B cell (primary cell): ENCODE measurements at places on chromosomes 5 and 9. TPM values are rescaled to one million over a fixed set of nuclear protein-coding genes. Genes with fewer than 3 reads are reported as not detected.

DNA sequence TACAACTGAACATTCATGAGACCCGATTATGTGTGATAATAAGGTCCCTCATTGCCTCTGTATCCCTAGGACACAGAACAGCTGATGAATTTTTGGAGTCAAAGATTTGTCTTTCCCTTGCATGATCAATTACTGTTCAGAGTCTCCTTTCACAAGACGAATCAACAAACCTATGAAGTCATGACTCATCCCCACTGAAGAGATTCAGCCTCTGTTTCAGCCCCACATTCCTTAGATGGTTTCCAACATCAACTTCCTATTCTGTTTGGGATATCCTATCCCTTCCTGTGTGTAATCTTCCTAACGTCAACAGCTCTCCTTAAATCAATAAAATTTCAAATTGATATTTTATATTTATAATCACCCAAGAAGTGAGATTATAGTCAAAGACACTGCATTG lies 199.0 kb downstream of the DNAH5 start:
- no peaks in the 10 kb centered on the region for H3K36me3 ChIP-seq
- H3K4me3 ChIP-seq: no peak overlapping the region
- no peaks in the 10 kb centered on the region for H3K4me1 ChIP-seq
- DNase-seq: no peak
- H3K27ac ChIP-seq: no peak overlapping the region

DNA sequence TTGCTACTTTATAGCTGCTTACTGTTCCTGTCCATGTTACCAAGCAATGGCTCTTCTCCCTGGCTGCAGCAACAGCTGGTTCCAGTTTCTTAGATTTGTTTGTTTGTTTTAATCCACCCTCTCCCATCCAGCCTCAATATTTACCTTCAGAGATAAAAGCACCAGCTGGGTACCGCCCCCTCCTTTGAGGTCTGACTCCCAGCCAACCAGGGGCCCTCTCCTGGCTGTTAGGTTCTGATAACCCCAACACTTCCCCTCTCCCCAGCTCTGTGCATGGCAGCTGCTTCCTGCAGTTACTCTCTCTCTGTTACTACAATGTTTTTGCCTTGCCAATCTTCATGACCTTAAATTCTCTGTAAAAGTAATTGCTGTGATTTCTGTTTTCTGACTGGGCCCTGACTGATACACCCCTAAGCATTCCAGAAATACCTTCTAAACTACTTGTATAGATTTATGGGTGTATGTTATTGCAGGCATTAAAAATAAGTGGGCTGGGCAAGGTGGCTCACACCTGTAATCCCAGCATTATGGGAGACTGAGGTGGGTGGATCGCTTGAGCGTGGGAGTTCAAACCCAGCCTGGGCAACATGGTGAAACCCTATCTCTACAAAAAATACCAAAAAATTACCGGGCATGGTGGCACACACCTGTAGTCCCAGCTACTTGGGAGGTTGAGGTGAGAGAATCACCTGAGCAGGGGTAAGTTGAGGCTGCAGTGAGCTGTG lies 2.6 kb upstream of the GCNT1 start:
- H3K27me3 ChIP-seq: no peaks in the 10 kb centered on the region
- no peak overlapping the region for H3K4me3 ChIP-seq
- peaks cover 28% of the 10 kb centered on the region for H3K4me1 ChIP-seq
- peak; percentile 66 for DNase-seq

DNA sequence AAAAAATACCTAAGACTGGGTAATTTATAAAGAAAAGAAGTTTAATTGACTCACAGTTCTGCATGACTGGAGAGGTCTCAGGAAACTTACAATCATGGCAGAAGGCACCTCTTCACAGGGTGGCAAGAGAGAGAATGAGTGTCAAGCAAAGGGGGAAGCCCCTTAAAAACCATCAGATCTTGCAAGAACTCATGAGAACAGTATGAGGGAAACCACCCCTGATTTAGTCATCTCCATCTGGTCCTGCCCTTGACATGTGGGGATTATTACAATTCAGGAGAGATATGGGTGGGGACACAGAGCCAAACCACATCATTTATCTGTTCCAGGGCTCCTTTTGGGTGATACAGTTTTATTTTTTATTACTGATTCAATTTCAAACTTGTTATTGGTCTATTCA lies 23.2 kb upstream of the ADAMTS16 start:
- no peaks in the 10 kb centered on the region for H3K36me3 ChIP-seq
- DNase-seq: no peak
- no peaks in the 10 kb centered on the region for H3K27me3 ChIP-seq
- H3K27ac ChIP-seq: no peak overlapping the region

The C1QTNF2 gene
- total RNA-seq: not detected in 2 replicates

- H3K27ac ChIP-seq: no peak overlapping the region
- H3K4me3 ChIP-seq: no peak overlapping the region
- no peaks in the 10 kb centered on the region for H3K27me3 ChIP-seq
- DNase-seq: no peak
- no peaks in the 10 kb centered on the region for H3K36me3 ChIP-seq
- H3K4me1 ChIP-seq: no peaks in the 10 kb centered on the region
These were observed 368.7 kb upstream of the ZNF608 start for GRCh38 chr5:125115195-125115525.

GRCh38 chr9:111038331-111039230 lies at the start of gene LPAR1:
Gene LPAR1, minus strand, starts transcription at chr9:111038470. Its CDS starts 66,353 bp downstream, at chr9:110972117.
- H3K27ac ChIP-seq: no peak within 1 kb of the TSS
- peak within 1 kb of the TSS; percentile 17 for H3K4me3 ChIP-seq
- DNase-seq: no peak
- H3K4me1 ChIP-seq: peaks cover 20% of the 10 kb centered on the region
- no peaks in the 10 kb centered on the region for H3K36me3 ChIP-seq
